ENCODE measurements at places on chromosomes 4 and X.

DNA sequence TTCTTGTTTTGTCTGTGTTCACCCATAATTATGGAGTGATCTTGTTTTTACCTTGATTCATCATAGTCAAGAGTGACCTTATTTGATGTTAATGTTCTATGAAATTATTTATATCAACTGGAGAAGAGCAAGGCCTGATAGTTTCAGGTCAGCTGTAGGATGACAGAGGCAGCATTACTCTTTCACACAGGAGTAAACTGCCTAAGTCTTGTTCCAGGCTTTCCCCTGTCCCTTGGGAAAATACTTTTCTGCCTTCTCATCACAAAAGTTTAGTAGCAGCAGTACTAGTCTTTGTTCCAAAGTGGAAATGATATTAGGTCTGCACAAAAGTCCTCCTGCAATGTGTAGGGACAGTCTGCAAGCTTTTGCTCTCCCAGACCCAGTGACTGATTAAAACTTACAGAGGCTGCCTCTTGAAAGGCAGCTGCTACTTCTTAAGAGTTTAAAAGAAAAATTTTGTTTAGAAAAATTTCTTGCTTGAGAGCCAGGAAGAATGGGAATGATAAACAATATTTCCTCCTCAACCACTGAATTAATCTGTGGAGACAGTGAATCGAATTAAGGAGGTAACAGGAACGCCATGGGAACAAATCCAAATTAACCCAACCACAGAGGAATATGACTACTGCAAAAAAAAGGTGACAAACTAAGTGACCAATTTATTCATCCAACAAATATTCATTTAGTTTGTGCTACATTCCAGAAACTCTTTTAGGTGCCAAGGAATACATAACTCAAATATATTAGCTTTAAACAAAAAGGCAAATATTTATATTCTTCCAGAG is 991.4 kb upstream of the PABPC4L start:
- no peak for DNase-seq

- no peak for DNase-seq
Measured at GRCh38 chr4:119725688-119726330, 97.2 kb upstream of the PDE5A start.

DNA sequence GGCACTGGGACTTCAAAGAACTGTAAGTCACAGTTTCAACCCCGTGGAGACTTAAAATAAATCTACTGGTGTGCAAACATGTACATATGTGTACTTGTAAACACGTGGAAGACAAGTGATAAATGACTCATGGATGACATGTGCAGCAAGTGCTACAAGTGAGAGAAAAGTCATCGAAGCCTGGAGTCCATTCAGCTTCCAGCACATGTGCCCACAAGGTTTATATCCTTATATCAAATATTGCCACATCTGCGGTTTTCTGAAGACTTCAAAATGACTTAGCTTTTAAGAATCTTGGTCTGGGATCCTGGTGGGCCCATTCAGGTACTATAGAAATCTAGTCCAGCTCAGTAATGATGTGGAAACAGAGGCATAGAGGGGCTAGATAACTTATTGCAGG is 33.0 kb upstream of the TTC29 start:
- DNase-seq: no peak

- no peak for DNase-seq
Measured at GRCh38 chr4:113160548-113160947, 111.1 kb downstream of the ANK2 start.

DNA sequence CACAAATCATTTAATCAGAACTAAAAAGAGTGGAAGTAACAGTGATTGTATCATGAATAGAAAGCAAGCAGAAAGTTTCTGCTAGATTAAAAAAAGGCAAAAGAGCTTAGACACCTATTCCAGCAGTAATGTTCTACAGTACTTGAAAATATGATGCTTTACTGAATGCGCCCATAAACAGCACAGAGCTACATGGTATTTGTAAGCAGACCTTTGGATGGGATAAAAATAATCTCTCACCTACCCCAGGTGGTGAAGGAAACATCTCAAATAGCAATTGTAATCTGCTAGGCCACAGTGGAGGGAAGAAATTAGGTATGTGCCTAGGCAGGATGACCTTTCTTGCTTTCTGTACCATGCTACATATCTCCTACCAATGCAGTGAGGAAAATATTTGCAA is 280.9 kb upstream of the PRKX start:
- no peak for DNase-seq

- no peak for DNase-seq
Measured at GRCh38 chrX:118536204-118536603, 40.6 kb downstream of the DOCK11 start.

DNA sequence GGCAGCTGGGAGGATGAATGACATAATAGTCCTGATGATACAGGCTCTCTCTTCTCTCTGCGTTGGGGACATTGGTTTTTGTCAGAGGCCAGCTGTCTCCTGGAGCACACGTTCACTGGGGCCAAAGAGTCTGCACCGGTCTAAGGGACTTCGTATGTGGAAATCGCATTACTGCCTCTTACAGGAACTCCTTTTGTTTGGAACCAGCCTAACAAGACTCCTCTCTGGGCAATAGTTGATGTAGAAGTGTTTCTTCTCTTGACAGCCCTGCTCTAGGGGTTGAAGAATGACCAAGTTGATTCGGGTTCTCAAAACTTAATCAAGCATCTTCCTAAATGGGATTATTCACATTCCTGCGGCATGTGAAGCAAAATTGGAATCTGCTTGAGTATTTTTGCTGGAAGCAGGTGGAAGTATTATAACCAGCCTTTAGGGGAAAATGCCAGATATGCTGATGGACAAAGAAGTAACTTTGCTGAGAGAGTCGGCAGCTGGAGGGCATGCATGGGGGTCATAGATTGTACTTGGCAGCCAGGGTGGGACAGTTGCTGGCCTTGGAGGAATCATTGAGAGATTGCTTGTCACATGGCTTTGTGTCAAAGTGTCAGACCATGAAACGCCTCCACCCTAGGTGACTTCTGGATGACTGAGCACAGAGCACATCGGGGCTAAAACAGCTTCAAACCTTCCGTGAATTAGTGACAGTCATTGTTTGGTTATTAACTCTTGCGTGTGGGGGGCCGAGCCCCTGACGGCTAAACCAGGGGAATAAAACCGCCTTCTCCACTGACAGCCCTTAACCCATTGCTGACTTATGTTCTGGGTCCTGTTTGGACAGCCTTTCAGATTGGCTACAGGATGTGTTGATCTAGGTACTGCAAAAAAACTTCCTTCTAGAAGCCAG is 34.4 kb upstream of the SLC34A2 start:
- no peak for DNase-seq

- DNase-seq: no peak
Measured at GRCh38 chr4:38683276-38683675, 19.3 kb downstream of the KLF3 start.

GRCh38 chr4:188683571-188683970 is 544.3 kb downstream of the TRIML1 start:
- DNase-seq: no peak

DNA sequence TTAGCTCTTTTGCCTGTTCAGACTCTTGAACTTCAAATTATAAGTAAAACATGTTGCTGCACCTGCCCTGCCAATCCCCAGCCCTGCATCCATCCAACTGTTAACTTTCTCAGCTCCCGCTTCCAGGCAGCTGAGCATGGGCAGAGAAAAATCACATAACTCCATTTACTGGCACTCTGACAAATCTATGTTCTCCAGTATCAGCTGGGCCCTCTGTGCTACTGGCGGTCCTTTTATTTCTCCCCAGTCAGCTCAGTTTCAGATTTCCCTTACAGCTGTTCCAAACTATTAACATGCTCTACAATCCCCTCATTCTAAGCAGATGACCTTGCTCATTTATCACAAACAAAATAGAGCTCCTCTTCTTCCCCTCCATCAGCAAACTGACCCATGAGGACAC is 240.4 kb upstream of the TET2 start:
- DNase-seq: no peak

DNA sequence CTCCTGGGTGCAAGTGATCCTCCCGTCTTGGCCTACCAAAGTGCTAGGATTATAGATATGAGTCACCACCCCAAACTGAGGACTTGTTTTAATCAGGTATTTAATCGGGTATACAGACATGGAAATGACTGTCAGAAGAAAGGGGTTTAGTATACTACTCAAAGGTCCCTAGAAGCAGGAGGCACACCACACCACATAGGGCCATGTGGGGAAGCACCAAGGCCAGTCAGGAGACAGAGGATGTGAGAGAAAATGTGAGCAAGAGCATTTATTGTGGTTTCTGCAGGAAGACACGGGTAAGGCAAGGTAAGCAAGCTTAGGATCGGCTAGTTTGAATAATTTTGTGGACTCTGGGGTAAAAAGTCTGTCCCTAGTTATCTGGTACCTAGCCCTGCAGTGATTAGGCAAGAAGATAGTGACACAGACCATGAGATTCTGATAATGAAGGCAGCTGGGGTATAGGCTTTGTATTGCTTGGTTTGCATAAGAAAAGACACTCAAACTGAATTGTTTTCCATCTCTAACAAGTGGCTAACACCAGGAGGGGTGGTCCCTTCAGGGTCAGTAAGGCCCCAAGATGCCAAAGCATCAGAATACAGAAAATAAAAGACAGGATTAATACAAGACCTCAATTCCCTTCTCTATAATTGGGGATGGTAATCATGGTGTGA is 408.8 kb upstream of the F9 start:
- DNase-seq: no peak

DNA sequence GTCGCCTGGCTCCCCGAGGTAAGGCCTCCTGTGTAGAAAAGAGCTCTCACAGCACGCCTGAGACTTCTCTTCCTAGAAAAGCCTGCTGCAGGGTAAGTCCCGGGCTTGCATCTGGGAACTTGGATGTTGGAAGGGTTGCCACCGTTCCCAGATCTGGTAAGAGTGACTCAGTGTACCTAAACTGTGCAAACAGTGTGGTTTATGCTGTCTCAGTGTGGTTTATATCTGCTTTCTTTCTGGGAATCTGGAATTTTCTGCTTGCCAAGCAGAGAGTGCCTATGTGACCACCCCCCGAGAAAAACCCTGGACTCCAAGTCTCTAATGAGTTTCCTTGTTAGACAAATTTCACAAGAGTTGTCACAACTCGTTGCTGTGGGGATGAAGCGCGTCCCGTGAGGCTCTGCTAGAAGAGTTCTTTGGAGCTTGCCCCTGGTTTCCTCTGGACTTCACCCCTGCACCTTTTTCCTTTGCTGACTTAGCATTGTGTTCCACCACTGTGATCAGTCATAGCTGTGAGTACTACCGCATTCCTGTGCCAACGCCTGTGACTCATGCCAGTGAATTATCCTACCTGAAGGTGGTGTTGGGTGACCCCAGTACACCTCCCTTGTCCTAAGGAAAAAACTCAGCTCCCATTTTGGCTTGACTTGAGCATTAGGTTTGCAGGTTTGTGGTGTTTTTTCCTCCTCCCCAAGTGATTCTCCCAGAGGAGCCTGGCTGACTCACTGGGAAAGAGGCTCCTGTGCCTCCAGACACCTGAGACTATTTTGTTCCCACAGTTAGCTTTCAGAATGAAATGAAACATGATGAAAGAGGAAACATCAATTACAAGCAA is 14.5 kb downstream of the SLC2A9 start:
- DNase-seq: peak; percentile 31

DNA sequence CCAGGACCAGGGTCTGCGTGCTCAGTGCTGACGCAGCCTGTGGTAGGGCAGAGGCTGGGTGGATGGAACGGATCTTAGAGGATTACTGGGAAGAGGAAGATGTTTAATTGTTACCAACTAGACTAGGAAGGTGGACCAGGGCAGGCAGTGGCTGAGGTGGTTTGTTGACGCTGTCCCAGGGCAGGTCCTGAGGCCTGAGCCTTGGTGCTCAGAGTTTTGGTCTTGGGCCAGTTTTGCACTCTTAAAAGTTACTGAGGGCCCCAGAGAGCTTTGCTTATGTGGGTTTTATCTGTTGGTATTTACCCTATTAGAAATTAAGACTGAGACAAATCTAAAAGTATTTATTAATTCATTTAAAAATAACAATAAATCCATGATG is 20.4 kb downstream of the RNF212 start:
- no peak for DNase-seq

GRCh38 chr4:80360084-80360483 is 24.6 kb downstream of the CFAP299 start:
- DNase-seq: no peak

- no peak for DNase-seq
Measured at GRCh38 chr4:54228961-54229501, at the start of gene PDGFRA. Gene PDGFRA, plus strand, starts transcription at chr4:54229293. Its CDS starts 29,476 bp downstream, at chr4:54258769.

DNA sequence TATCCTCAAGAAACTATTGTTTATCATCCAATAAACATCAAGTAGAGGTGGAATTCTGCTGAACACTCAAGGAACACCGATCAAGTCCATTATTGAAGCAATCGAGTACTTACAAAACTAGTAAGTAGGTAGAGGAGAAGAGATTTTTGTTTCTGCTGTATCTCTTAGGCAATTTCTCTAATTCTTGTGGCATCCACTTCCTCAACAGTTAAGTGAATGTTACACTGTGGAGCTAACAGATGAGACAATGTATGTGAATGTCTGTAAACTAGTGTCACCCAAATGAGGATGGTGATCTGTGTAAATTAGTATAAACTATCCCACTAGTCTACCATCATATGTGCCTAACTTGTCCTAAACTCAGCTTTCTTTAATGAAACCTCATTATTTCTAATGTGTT is 261.6 kb downstream of the ARHGAP24 start:
- DNase-seq: no peak

DNA sequence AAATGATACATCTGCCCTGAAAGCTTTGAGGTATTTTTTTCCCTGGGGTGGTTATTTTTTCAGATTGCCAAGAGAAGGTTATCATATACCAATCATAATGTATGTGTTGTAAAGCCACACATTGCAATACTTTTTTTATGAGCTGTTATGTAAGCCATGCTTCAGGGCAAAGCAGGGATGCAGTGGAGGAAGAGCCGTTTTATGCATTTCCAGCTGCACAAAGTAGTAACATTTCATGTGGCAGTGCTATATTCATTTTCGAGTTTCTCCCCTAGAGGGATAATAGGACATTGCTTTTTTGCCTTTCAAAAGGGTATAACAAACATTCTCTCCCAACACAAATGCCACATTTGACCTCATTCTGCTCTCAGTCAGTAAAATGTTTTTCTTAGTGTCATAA is 68.5 kb downstream of the GALNT7 start:
- no peak for DNase-seq

DNA sequence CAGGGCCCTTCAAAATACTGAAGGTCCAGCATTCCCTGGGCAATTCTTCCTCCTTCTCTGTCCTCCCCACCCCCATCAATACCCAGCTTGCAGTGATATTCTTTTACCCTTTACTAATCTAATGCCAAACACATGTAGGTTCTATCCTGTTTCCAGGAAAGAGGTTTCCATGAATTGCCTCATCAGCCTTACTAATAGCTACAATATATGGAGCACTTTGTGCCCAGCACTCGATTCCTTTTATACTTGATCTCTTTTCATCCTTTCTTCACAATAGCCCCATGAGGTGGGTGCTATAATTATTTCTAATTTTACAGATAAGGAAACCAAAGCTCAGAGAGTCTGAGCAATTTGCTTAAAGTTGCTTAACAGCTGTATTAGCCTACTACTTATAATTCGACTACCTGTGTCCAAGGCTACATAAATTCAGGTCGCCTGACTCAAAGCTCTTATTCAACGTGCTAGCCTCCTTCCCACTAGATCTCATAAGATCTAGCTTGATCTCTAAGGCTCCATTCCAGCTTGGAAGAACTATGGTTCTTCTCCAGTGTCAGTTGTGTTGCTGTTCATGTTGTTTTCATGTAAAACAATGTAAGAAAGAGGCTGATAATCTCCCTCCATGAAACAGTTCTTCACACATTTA is 229.6 kb upstream of the PGRMC2 start:
- DNase-seq: no peak

Measured in activated T-cell treated with anti-CD3 and anti-CD28 coated beads, Interleukin-2, amount 50 U/mL, for 48 hours (primary cell).